Neural progenitor cell (in vitro differentiated cells): ENCODE measurements at places on chromosomes 1 and 21. TPM values are rescaled to one million over a fixed set of nuclear protein-coding genes. Genes with fewer than 3 reads are reported as not detected.
A peak's percentile ranks its signal among the peaks of the same experiment; 100 is the strongest.

Gene OR2G6
- total RNA-seq, result not detected in 2 replicates

Gene CD1D
- total RNA-seq, result 0.77 TPM in 1 of 2 replicates, not detected in the other

Gene ADAMTS5
- under 0.01 TPM in 1 of 2 replicates, not detected in the other for total RNA-seq

Gene EXTL1
- 0.95 and 2.1 TPM in 2 replicates for total RNA-seq

Gene KLHDC9
- total RNA-seq, result 12.6 and 22.6 TPM in 2 replicates

Gene OR2T29
- not detected in 2 replicates for total RNA-seq

Gene CD164L2
- 1.5 and 1.6 TPM in 2 replicates for total RNA-seq

Gene SPRR3
- total RNA-seq, result not detected in 2 replicates

GRCh38 chr1:117260761-117261423, 50.2 kb upstream of the VTCN1 start:
- DNase-seq, result no peak
- H3K36me3 ChIP-seq, result no peaks in the 10 kb centered on the region
- H3K27me3 ChIP-seq, result no peaks in the 10 kb centered on the region
- no peak overlapping the region for H3K27ac ChIP-seq
- no peak overlapping the region for H3K4me3 ChIP-seq

DNA sequence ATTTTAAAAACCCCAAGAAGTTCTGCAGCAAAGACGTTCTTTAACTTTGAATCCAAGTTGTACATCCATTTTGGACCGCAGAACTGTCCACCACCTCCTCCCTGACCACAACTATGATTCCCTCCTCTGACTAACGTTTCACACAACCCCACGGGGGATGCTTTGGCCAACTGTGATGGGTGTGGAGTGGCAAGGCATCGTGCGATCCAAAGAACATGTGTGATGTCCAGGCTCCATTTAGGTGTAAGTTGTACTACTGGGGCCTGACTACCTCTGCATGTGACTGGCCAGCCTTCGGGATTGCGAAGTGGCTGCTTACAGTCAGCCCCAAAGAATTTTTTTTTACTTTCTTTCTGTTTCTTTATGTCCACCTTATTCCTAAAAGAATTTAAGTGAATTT, 6.7 kb downstream of the KCNJ15 start:
- no peak overlapping the region for H3K4me3 ChIP-seq
- no peaks in the 10 kb centered on the region for H3K4me1 ChIP-seq
- no peak for DNase-seq
- H3K27ac ChIP-seq, result no peak overlapping the region
- H3K27me3 ChIP-seq, result no peaks in the 10 kb centered on the region
- no peaks in the 10 kb centered on the region for H3K36me3 ChIP-seq

GRCh38 chr21:27477296-27477695, 510.4 kb upstream of the ADAMTS5 start:
- H3K27ac ChIP-seq, result no peak overlapping the region
- H3K27me3 ChIP-seq, result no peaks in the 10 kb centered on the region
- no peak for DNase-seq
- H3K4me3 ChIP-seq, result no peak overlapping the region

GRCh38 chr1:111217183-111217910, 10.2 kb upstream of the CHI3L2 start:
- no peak for DNase-seq
- H3K27me3 ChIP-seq, result no peaks in the 10 kb centered on the region
- H3K4me1 ChIP-seq, result peaks cover 42% of the 10 kb centered on the region
- H3K27ac ChIP-seq, result no peak overlapping the region

DNA sequence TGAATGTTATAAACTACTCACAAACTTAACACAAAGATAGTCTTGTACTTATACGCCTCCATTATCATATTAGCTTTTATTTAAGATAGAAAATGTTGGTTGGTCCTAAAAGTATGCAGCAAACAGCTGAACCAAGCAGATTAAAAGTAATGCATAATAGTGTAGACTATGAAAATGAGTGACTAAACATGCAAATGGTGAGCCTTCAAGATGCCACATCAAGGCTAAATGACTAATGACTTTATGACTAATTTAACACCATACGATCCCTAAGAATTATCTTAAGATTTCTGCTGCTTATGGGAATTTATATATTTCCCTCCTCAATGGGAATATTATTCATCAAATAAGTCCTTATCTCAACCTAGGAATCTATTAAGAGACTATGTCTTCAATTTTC, 4.6 kb downstream of the GPATCH2 start:
- no peak overlapping the region for H3K4me3 ChIP-seq
- H3K4me1 ChIP-seq, result peaks cover 13% of the 10 kb centered on the region
- DNase-seq, result no peak
- no peaks in the 10 kb centered on the region for H3K36me3 ChIP-seq
- no peaks in the 10 kb centered on the region for H3K27me3 ChIP-seq

- no peak overlapping the region for H3K4me3 ChIP-seq
- no peaks in the 10 kb centered on the region for H3K36me3 ChIP-seq
- no peaks in the 10 kb centered on the region for H3K27me3 ChIP-seq
- no peaks in the 10 kb centered on the region for H3K4me1 ChIP-seq
- H3K27ac ChIP-seq, result no peak overlapping the region
- no peak for DNase-seq
Measured at GRCh38 chr1:153190373-153190772, 12.9 kb upstream of the LELP1 start.

- no peak for DNase-seq
- H3K27ac ChIP-seq, result no peak overlapping the region
- H3K4me3 ChIP-seq, result no peak overlapping the region
- H3K4me1 ChIP-seq, result peaks cover 3% of the 10 kb centered on the region
- H3K36me3 ChIP-seq, result no peaks in the 10 kb centered on the region
- H3K27me3 ChIP-seq, result peaks cover 16% of the 10 kb centered on the region
Measured at GRCh38 chr1:85128316-85128715, 72.5 kb downstream of the SYDE2 start.

GRCh38 chr1:8926707-8927694, 18.7 kb upstream of the CA6 start:
- no peak for DNase-seq
- H3K27me3 ChIP-seq, result no peaks in the 10 kb centered on the region
- H3K4me3 ChIP-seq, result no peak overlapping the region
- no peak overlapping the region for H3K27ac ChIP-seq

- no peak overlapping the region for H3K4me3 ChIP-seq
- no peaks in the 10 kb centered on the region for H3K4me1 ChIP-seq
- no peaks in the 10 kb centered on the region for H3K27me3 ChIP-seq
- no peaks in the 10 kb centered on the region for H3K36me3 ChIP-seq
Measured at GRCh38 chr1:232602622-232603021, 27.3 kb downstream of the SIPA1L2 start.

DNA sequence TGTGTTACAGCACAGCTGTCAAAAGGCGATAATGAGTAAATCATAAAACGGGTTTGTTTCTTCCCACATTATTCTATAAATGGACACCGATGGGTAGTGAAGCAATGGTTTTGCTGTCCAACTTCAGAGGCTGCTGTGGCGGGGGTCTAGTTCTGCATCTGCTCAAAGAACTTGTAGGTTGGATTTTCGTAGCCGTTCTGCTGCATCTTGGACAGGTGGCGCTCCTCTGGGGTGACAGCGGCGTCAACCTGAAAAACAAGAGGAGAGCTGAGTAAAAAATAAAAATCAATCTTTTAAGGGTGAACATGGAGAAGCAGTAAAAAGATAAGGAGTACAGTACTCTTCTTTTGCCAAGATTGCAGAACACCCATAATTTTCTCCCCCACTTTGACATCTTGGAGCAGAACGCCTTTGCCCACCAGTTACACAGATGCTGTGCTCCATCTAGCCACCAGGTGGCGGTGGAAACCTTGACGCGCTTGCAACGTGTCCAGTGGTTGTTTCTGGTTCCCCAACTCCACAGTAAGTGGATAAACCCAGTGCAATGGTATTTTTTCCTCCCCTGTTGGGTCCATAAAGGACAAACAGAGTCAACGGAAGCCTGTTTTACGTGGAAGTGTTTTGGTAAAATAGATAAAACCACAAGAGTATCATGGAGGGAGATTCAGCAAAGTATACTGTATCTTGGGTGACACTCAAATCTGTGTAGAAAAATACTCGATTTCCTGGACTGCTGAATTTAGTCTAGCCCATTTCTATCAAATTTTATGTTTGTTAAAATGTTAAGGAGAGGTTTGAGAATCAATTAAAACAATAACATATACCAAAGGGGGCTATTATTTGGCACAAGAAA, 147.0 kb downstream of the GABPA start:
- DNase-seq, result peak; percentile 57
- peaks cover 6% of the 10 kb centered on the region for H3K36me3 ChIP-seq
- H3K4me1 ChIP-seq, result no peaks in the 10 kb centered on the region
- no peak overlapping the region for H3K4me3 ChIP-seq

DNA sequence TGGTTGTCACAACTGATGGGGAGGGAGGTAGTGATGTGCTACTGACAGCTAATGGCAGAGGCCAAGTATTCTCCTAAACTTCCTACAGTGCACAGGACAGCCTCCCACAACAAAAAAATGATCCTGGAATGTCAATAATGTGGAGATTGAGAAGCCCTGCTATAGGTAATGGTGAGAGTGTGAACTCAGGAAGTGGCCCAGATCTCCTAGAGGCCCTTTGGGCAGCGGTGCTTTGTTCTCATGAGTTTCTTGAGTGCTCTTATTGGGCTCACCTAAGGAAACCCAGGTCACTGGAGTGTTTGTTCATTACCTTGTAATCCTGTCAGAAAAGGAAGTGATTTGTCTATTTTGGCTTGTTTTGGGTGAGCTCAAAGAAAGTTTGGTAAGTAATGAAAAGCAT, 5.9 kb downstream of the OTUD3 start:
- no peak overlapping the region for H3K4me3 ChIP-seq
- no peaks in the 10 kb centered on the region for H3K27me3 ChIP-seq
- peaks cover 7% of the 10 kb centered on the region for H3K4me1 ChIP-seq

GRCh38 chr1:239446611-239447010, 60.2 kb downstream of the CHRM3 start:
- H3K27me3 ChIP-seq, result no peaks in the 10 kb centered on the region
- H3K4me3 ChIP-seq, result no peak overlapping the region
- no peaks in the 10 kb centered on the region for H3K4me1 ChIP-seq

DNA sequence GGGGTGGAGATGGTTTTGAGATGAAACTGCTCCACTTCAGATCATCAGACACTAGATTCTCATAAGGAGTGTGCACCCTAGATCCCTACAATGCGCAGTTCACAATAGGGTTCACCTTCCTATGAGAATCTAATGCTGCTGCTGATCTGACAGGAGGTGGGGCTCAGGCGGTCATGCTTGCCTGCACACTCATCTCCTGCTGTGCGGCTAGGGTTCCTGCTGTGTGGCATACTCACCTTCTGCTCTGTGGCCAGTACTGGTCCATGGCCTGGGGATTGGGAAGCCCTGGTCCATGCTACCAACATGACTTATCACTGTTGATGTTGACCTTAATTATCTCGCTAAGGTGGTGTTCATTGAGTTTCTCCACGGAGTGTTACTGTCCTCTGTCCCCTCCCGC, 144.5 kb downstream of the NAV1 start:
- peaks cover 29% of the 10 kb centered on the region for H3K4me1 ChIP-seq
- no peaks in the 10 kb centered on the region for H3K36me3 ChIP-seq
- H3K27me3 ChIP-seq, result no peaks in the 10 kb centered on the region
- no peak for DNase-seq
- no peak overlapping the region for H3K4me3 ChIP-seq

DNA sequence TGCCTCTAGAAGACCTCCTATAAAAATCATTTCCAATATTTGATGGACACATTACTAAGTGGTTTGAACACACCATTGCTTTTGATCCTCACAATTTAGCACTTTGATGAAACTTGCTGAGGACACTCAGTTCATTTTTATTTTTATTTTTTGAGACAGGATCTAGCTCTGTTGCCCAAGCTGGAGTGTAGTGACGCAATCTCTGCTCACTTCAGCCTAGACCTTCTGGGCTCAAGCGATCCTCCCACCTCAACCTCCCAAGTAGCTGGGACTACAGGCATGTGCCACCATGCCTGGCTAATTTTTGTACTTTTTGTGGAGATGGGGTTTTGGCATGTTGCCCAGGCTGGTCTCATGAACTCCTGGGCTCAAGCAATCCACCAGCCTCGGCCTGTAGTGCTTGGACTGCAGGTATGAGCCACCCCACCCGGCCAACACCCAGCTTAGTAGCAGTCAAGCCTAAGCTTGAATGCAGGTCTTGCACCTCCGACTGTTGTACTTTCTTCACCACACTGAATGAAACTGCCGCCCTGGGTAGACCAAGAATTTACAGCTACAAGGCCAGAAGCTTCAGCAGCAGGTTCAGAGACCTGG, 24.8 kb upstream of the ATP2B4 start:
- no peak overlapping the region for H3K27ac ChIP-seq
- no peak overlapping the region for H3K4me3 ChIP-seq
- DNase-seq, result no peak
- H3K27me3 ChIP-seq, result no peaks in the 10 kb centered on the region
